ENCODE measurements at places on chromosomes 1 and 21.

- DNase-seq = no peak
Observed at GRCh38 chr1:78603206-78603605, 17.0 kb upstream of the IFI44L start.

DNA sequence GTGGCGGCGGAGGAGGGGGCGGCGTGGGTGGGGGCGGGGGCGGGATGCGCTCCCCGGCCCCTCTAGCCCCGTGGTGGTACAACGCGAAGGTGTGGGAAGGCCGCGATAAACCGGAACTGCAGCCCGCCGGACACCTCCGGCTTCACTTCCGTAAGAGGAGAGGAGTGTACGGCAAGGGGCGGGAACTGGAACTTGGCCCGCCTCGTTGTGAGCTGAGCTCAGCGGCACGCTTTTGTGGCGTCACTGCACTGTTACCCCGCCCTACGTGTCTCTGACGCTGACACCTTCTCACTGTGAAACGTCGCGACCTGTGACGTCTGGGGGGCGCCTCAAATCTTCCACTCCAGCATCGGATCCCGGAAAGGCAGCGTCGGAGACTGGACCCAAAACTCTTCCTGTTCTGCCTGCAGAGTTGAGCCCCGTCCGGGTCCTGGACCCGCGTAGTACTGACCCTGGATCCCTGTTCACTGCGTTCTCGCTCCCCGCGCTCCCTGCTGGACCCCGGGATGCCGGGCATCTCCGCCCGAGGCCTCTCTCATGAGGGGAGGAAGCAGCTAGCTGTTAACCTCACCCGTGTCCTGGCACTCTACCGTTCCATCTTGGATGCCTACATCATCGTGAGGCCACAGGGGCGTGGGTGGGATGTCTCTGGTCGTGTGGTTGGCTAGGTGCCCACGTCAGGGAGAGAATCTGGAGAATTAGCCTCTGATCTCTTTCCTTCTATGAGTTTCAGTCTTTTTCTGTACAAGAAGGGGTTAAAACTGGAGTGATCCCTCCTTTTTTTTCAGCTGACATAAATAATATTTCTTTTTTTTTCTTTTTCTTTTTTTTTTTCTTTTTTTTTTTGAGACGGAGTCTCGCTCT, at the start of gene ISG20L2:
TSS of gene ISG20L2 (minus strand) at position 168 of the 864 bp plus-strand sequence. CDS start 1,114 bp downstream, outside the sequence.
- DNase-seq = peak; percentile 87

DNA sequence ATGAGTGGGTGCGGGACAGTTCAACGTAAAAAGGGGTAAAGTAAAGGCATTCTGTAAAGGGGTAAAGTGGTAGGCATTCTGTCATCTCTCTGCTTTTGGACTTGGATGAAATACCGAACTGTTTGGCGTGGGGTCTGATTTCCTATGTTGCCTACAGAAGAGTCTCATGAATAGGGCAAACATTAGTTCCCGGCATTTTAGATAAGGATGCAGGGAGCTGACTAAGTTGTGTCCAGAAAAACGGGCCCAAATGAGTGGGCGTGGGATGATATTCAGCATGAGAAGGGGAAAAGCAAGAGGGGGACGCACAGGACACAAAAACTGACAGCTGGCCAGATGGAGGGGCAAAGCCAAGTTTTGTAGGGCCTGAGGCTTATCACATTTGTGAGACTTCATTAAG, 2.9 kb upstream of the RHOU start:
- DNase-seq = no peak

GRCh38 chr1:29235955-29236711, at the start of gene PTPRU:
TSS of gene PTPRU (plus strand) at chr1:29236522. CDS start at chr1:29236645, 123 bp downstream.
- peak; percentile 81 for DNase-seq

DNA sequence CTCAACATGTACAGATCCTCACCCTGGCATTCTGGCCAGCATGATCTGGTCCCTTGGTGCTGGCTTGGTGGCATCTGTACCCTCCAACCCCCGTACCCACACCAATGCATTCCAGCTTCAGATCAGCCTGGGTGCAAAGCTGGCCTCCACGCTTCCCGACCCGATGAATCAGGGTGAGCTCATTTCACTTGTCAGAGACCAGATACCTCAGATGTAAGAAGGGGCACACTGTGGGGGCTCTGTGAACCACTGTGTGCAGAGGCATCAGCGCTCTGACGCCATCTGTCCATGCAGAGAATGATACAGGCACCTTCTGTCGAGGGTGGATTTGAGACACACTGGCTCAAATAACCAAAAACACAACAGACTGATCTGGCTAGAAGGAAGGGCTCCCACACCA, 76.6 kb downstream of the DMRTB1 start:
- no peak for DNase-seq

DNA sequence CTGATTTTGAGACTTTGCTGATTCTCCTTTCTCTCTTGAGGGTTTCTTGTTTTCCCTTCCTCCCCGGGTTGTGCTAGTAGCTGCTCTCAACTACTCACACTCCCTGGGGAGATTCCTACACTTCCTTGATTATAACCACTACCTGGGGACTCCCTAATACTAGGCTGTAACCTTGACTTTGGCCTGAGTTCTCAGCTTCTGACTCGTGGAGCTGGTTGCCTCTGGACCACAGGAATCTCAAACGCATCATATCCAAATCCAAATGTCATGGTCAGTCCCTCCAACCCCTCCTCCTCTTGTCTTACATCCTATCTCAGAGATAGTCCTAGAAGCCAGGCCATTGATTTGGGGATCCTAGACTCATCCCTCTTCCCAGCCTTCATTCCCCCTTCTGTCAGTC, 12.0 kb downstream of the MOV10 start:
- DNase-seq = no peak

DNA sequence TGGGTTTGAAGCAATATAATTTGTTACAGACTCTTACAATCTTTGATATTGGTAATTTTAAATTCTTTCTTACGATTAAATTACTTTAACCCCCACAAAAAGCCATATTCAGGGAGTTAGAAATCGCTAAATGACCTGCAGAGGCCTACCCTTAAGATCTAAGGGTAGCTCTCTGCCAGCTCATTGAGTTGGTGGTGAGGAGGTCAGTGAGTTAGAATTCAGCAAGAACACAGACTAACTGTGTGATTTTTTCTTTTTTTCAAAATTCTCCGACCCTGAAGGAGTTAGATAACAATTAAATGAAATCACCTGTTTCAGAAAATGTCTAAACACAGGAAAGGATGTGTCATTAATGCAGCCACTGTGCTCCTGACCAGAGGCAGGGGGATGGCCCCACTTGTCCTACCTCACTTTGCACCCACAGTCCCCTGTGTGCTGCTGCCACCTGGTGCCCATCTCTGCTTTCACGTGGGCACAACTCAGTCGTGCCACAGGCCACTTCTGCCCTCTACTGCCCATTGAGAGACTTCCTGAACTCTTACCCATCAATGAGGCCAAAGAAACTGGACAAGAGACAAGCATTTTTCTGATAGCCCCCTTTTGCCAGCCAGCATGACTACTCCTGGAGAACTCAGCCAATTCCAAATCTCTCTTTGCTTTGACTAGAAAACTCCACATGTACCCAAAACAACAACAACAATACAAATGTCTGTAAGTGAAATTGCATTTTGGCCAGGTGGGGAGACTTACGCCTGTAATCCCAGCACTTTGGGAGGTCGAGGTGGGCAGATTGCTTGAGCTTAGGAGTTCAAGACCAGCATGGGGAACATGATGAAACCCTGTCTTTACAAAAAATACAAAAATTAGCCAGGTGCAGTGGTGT, 8.4 kb downstream of the CFAP45 start:
- peak; percentile 68 for DNase-seq

DNA sequence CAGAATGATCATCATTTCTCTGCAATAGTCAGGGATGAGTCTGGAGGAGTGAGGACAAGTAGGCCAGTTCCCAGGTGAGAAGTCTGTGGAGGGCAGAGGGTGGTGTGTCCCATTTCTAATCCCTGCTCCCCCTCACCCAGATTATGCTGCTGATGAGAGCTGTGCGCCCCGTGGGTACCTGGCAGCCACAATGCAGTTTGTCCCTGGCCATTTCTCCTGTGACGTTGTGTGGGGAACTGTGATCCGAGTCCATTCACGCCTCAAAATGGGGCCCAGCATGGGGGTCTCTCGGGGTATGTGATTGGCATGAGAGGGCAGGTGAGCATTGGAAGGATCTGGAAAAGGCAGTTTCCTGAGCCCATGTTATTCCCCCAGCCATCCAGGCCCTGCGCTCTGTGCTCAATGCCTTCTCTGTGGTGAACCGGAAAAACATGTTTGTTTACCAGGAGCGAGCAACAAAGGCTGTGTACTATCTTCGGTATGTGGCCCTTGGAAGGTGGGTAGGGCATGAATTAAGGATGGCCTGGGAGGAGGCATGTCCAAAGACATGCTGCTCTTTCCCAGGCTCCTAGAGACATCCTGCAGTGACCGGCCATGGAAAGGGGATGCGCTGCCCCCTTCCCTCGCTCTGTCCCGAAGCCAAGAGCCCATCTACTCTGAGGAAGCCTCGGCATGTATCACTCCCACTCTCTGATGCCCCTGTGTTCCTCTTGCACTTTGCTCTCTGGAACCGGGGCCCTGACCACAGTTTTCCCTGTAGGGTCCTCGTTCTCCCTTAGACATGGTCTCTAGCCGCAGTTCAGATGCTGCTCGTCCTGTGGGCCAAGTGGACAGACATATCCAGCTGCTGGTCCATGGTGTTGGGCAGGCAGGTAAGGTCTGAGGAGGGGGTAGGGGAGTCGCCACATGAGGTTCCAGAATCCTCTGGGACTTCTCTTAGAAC, 16.4 kb downstream of the HYI start:
- DNase-seq = no peak

- no peak for DNase-seq
Observed at GRCh38 chr1:234906654-234907053, 222.0 kb downstream of the TOMM20 start.

DNA sequence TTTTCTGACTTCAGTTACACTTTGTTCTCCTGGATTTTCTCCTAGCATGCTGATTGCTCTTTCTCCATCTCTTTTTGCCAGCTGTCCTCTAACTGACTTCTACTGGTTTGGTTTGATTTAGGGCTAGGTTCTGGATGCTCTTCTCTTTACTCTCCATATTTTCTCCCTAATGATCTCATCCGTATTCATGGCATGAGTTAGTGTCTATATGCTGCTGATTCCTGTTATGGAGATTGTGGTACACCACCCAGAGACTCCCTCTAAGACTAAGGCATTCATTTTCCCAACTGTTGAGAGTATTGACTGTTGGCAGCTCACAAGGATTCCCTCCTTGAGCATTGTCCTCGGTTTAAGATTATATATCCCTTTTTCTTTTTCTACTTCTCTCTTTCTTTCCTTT, 28.9 kb downstream of the S1PR1 start:
- DNase-seq = no peak

- DNase-seq = no peak
Observed at GRCh38 chr1:32332290-32333079, 3.5 kb downstream of the MARCKSL1 start.

DNA sequence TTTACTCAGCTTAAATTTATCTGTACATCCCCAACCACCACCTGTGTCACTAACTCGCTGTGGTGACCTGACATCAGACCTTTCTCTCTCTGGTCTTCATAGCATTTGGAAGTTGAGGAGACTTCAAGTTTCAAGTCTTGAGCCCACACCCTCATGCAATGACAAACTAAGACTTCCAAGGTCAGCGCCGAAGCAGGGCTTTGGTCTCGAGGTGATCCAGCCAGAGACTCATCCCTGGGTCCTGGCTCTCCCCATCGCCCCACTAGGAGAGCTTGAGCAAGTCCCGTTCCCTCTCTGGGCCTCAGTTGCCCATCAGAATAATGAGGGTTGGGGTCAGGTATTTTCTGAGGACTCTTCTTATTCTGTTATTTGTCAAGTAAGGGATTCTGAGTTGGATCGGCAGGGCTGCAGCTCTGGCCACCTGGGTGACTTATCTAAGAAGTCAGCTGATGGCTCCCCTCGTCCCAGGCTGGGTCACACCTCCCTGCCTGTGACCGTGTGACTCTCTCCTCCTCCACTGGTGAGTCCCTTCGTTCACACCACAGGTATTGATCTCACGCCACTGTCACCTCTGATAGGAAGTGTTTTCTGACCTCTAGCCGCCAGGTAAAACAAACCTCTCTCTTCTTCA, 143.7 kb upstream of the RUNX3 start:
- DNase-seq = no peak

GRCh38 chr1:6148497-6149241, 31.5 kb downstream of the CHD5 start:
- DNase-seq = no peak

DNA sequence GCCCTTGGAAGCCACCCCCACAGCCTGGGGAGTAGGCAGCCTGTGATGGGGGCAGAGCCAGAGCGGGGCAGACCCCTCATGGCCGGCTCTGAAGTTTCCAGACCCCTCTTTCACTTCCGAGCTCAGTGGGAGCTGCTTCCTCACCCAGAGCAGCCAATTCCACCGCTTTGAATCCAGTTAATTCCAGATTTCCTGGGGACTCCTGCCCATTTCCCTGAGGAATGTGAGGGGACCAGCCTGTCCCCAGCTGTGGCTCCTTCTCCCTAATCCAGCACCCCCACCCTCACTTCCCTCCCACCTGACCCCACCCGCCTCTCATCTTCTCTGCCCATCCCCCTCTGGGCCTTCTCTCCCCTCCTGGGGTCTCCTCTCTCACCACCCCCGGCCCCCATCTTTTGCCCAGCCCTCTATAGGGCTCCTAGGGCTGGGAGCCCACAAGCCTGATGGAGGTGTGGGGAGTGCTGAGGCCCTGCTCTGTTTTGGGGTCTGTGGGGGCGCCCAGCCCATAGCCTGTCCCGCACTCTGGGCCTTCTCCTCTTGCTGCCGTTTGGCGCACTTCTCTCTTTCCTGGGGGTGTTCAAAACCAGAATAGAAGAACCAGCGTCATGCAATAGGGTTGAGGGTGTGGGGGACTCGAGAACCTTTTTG, 26.2 kb upstream of the TNFRSF1B start:
- DNase-seq = no peak

GRCh38 chr1:208206092-208206698, 38.0 kb downstream of the PLXNA2 start:
- no peak for DNase-seq

- no peak for DNase-seq
Observed at GRCh38 chr1:230818901-230819300, 49.4 kb downstream of the C1orf198 start.

GRCh38 chr1:118099686-118100085, 85.3 kb downstream of the SPAG17 start:
- DNase-seq = no peak

GRCh38 chr1:23169727-23170335, 1.2 kb upstream of the LUZP1 start:
- DNase-seq = no peak

DNA sequence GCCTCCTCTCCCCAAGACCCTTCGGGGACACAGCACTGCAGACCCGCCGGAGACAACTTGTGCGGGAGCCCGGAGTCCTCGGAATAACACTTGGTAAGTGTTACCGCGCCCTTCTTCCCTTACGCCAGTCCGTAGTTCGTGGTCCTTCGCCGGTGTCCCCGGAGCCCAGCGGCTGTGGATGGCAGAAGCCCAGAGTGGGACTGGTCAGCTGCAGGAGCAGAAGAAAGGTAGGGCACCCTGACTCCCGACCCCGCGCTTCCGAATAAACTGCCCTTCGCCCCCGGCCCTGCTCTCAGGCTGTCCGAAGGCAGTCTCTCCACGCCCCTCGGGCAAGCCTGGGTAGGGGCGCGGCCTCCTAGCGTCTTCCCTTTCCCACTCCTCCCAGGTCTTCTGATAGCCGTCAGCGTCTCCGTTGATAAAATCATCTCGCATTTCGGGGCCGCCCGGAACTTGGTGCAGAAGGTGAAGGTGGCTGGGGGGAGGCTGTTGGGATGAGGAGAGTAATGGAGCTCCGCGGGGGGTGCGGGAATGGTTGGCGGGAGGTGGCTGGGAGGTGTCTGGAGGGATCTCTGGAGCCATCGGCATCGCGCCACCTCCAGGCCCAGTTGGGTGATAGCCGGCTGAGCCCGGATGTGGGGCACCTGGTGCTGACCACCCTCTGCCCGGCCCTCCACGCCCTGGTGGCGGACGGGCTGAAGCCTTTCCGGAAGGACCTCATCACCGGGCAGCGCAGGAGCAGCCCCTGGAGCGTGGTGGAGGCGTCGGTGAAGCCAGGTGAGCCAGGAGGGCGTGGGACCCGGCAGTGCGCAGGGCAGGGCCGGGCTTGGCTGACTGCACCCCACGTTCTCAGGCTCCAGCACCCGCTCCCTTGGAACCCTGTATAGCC, 4.3 kb downstream of the RUSC1 start:
- no peak for DNase-seq

Measured in central memory CD8-positive, alpha-beta T cell (primary cell).